ENCODE measurements at places on chromosomes 6 and 20.

DNA sequence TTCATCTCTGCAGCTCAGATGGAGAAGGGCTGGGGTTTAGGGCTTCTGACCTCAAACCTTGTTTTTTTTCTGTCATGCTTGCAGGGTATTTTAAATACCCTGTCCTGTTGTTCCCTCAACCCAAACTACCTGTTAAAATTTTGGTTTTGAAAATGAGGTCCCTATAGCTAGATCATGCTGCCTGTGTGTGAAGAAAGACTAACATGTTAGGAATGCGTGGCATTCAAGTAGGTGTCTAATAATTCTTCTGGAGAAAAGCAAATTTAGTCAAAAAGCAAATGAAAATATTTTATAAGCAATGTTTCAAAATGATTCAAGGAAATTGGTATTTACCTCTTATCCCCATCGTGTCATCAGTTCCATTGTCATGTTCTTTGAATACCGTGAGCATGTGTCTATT, 77.2 kb upstream of the C20orf144 start:
- no peak for DNase-seq

DNA sequence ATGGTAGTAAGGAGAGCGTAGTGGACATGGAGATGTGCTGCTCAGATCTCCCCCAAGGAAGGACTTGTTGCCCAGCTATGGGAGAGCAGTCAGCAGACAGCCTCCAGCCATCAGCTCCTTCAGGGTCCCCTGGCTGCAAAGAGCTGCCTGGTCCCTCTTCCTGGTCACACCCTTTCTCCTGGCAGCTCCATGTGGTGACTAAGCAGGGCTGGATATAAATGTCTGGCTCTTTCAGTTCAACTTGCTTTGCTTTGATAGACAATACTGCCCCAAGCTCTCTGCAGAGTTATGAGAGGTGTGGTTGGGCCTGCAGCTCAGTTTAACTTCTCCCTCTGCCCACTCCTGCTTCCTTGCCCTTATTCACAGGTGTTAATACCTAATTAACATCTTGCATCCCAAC, 64.1 kb upstream of the DDR1 start:
- DNase-seq = no peak

GRCh38 chr6:27478141-27478705, 5.3 kb upstream of the ZNF184 start:
- DNase-seq = no peak

DNA sequence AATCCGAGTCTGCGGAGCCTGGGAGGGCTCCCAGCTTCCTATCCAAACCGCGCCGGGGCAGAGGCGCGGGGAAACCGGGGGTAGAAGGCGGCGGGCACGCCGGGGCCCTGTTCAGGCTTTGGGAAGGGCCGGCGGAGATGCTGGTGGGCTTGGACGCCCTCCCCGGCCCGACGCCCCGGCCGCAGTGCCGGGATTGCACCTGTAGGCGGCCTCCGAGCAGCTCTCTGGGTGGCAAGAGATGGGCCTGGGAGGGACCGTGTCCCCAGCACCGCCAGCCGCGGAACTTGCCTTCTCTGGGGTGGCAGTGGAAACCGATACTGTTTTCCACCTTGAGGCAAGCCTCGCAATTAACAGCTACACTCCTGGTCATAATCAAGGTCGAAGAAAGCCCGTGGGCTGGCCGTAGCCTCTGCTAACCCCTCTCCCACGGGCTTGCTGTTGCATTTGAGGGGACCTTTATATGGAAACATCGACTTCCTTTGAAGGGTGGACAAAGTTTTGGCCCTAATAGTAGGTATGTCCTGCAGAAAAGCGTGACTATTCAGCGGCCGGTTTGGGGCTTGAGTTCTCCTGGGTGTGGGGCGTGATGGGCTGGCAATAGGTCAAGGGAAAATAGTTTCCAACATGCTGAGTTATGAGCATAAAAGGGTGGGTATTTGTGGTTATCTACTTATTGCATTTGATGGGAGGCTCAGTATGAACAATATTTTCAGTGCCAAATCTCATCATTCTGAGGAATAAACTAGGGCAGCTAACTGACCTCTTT, 1.1 kb upstream of the JAG1 start:
- peak; percentile 67 for DNase-seq

DNA sequence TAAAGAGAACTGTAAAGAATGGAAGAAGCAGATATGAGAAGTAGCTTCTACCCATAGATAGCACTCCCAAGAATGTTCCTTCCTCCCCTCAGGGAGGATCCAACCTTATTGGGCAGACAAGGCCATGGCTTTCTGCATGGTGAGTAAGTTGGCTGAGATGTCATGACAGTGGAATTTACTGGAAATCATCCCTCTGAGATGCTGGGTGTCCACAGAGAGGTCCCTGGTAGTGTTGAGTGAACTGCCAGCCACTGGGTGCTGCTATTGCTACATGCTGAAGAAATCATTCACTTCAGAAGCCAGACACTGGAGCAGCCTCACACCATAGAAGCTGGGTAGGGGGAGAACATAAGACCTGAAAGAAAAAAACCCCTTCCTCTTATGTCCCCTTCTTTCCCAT, 46.4 kb upstream of the FERMT1 start:
- DNase-seq = no peak

- no peak for DNase-seq
Measured at GRCh38 chr6:33593414-33593727, 13.3 kb upstream of the BAK1 start.

DNA sequence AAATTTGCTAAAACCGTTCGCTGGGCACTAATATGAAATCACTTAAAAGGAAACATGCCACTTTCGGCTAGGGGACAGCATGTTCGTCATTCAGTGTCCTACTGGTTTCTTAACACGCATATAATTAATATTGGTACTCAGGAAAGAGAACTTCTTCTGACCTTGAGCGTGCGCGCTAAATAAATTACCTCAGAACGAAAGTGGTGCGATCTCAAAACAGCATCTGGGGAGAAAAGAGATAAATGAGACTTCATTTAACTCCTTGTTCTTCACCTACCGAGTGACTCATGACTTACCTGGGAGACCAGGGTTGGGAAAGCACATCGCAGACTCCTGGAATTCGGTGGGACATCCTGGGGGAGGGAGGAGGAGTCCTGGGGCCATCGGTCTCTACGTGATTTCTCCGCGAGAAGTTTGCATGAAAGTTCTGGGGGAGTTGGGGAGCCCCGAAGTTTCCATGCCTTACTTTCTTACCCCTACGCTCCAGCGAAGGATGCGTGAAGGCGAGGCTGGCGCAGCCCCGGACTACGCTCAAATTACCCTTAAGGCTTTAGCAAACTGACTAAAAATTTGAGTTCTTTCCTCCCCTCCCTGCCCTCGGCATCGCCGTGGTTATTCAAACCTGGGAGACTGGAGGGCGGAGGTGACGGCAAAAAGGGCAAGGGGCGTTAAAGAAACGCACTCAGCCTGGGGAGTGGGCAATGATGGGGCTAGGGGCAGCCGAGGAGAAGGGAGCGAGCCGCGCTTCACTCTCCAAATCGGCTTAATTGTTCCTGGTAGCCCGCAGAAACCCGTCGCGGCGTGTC, 1.1 kb upstream of the BEND6 start:
- no peak for DNase-seq

DNA sequence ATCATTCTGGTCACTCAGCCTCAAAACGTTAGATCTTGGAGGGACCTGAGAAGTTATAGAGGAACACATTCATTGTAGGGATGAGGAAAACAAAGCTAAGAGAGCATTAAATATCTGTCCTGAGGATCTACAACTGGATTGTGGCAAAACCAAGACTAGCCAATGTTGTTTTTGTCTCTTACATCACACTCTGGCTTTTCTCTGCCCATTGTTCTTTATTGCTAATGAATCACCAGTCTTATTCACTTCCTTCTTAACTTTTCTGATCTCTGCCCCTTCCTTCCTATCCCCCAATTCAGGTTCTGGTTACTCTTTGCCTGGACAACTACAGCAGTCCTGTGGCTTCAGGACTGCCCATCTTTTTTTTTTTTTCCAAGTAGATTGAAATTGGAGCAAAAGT, 57.0 kb upstream of the PREP start:
- DNase-seq = no peak

DNA sequence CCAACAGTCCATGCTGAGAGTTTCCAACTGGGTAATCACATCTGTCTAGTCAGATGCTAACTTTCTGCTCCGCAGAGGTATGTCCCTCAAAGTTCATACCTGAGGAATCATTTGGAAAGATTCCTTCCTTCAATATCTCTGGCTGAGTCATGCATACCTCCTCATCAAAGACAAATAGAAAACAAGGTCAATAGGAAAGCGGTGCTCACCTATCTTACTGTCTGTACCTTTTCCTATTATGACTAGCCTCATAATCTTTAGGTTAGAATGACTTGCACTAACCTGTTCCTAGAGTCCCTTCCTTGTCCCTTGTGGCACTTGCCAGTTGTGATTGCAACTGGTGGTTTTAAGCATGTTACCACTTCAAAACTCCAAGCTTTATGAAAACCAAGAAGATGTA, 78.2 kb upstream of the PTPRK start:
- no peak for DNase-seq

DNA sequence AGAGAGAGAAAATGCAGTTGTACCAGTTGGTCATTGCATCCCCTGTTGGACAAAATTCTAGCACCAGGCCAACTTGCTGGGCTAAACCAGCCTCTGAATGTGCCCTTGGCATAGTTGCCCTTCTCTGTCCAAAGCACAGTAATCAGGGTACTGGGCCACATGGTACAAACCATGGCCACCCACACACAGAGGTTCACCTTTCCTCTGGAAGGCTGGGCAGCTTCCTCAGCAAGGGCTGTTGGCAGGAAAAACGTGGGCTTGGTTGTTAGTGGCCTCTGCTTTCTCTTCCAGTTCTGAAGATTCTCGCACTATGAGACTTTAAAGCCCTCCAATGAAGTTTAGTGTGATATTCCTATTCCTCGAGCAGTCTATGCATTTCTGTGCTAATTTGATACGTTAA, 706 bp downstream of the DDO start:
- DNase-seq = no peak

GRCh38 chr6:9606435-9607134, 808.3 kb downstream of the TFAP2A start:
- no peak for DNase-seq

DNA sequence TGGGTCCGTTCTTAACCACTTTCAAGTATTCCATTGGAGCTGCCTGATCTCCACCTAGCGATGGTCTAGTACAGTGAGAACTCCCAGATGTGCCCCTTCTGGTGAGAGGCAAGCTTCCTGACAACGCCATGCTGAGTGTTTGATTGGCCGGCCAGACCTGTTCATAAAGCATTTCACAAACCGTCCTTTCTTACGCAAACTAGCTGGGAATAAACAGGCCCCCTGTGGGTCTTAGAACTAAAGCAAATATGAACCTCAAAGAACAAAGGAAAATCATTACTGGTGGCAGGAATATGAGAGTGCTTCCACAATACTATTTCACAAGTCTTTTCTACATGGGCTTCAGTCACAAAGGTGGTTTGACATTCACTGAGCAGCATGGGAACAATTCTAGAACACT, 15.6 kb upstream of the GCNT2 start:
- DNase-seq = no peak

DNA sequence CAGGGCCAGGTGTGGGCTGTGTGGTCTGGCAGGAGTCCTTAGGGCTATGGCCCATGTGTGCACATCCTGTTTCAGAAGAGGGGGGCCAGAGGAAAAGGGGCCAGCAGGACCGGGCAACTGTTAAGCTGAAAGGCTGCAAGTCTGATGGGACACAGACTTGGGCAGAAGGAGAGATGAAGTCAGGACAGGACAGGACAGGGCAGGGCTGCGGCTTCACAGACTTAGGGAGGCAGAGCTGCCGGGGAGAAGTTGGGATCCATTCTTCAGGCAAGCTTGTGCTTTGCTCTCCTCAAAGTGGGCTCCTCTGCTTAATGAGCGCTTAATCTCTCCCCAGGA, 28.7 kb downstream of the MOCS1 start:
- DNase-seq = no peak

DNA sequence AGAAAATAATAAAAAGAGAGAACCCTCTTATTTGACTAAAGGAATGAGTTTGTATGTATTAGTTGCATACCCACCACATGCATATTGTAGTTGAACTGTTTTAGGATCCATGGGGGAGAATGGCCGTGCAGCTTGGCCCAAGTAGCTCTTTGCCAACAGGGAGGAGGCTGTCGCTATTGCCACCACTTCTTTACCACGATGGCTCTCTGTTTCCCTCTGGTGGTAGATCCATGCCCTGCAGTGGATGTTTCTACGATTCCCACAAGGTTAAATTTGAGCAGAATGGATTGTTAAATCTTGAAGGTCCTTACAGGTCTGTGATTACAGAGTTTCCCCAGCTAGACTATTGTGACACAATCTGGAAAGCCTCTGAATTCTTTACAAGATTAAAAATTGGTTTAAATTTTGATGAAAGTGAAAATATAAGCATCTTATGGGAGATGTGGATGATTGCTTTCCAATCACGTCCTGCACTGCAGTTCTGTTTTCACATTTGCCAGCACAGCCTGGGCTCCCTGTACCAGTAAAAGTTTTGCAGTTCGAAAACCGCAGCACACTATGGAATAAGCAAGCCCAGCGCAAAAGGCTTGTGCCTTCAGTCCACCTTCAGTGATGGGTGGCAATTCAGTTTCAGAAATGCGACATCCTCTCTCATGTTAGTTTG, 34.4 kb upstream of the FNDC1 start:
- DNase-seq = peak; percentile 43

- no peak for DNase-seq
Measured at GRCh38 chr6:159229651-159230051, 60.5 kb downstream of the FNDC1 start.

DNA sequence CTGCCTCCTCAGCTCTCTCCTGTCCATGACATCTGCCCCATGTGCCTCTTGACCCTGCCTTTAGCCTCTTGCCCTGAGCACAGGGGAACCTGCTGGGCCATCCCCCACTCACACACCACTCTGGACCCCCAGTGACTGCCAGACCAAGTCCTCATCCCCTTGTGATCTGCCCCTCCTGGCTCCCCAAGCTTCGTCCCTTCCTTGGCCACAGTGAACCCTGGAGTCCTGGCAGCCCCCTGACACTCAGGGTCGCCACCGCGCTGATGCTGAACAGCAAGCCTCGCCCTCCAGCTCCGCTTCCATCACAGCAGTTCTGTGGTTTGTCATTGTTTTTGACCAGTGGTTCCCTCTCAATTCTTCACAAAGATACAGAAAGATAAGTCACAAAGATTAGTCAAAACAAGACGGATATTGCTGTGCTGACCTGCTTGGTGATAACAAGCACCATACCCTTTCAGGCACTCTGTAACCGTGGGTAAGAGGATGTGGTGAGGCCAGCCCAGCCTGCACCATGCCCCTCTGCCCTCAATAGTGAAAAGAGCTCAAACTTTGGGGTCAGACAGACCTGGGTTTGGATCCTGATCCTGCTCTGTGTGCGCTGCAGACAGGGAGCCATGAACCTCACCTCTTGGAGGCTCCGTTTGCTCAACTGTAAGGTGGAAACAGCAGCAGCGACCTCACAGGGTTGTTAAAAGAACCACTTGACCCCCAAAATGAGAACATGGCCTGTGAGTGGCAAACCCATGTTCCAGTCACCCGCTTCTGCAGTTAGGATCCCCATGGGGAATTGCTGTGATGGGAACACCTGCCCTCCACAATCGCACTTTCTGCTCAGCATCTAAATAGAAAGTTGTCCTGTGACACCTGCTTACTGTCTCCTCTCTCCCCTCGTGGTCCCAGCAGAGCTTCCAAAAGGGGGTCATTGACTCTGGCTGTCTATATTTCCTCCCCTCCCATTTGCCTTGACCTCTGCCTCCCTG, 114.5 kb downstream of the TOX2 start:
- no peak for DNase-seq

GRCh38 chr20:57464642-57465211, 60.2 kb downstream of the CTCFL start:
- no peak for DNase-seq

GRCh38 chr20:49825521-49826033, 12.9 kb downstream of the SLC9A8 start:
- no peak for DNase-seq

GRCh38 chr6:56938649-56939191, 16.2 kb upstream of the BEND6 start:
- no peak for DNase-seq

GRCh38 chr6:78713564-78713963, 153.8 kb upstream of the IRAK1BP1 start:
- no peak for DNase-seq
